Tongue (tissue), 3 donors: ENCODE measurements at places on chromosomes 3 and 15.

GRCh38 chr3:67602816-67603215, 51.6 kb downstream of the SUCLG2 start:
- DNase-seq, result no peak

DNA sequence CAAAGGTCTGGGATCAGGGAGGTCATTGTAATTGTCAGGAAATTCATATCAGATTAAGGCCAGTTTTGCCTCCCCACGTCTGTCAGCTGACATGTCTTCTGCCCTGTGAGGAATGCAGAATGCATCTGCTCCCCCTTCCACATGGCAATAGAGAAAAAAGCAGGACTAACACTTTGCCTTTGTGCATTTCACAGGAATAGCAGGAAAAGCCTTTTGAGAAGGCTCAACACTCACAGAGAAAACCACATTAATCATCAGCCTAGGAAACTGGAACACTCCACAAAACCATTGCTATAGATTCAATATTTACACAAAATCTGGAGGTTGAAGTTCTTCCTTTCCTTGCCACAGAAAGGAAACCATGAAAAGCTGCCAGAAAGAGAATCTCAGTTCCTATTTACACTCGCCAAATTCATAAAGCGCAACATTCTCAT, 165.2 kb upstream of the HES1 start:
- DNase-seq, result no peak

DNA sequence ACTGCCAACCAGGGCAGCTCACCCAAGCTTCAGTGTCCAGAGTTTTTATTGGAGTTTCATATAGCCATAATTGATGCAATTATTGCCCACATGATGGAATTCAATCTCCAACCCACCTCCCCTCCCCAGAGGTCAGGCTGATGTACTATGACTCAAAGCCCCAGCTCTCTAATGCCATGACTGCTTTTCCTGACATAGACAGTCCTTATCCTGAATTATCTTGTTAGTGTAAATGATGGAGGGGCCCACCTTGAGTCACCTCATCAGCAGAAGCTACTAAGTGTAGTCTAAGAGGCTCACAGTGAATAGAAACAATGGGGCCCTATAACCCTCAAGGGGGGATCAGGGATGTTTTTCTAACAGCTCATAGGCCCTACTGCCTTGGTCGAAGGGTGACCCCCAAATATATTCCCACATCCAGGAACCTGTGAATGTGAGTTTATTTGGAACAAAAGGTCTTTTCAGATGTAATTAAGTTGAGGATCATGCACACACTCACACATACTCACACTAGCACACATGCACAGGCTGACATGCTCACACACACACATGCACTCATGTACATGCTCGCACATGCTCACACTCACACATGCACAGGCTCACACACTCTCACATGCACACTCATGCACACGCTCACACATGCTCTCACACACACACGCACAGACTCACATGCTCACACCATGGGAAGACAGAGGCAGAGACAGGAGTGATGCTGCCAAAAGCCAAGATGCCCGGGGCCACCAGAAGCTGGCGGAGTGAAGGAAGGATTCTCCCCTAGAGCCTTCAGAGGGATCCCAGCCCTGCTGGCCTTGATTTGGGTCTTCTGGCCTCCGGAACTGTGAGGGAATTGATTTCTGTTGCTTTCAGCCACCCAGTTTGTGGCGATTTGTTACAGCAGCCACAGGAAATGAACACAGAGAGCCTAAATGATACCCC, 131.2 kb upstream of the SMAD3 start:
- DNase-seq, result no peak

- DNase-seq, result peak; percentile 84
Measured at GRCh38 chr3:169662132-169662842, 1.2 kb downstream of the MECOM start.

GRCh38 chr15:65970937-65971740, 101.8 kb downstream of the RAB11A start:
- DNase-seq, result no peak

DNA sequence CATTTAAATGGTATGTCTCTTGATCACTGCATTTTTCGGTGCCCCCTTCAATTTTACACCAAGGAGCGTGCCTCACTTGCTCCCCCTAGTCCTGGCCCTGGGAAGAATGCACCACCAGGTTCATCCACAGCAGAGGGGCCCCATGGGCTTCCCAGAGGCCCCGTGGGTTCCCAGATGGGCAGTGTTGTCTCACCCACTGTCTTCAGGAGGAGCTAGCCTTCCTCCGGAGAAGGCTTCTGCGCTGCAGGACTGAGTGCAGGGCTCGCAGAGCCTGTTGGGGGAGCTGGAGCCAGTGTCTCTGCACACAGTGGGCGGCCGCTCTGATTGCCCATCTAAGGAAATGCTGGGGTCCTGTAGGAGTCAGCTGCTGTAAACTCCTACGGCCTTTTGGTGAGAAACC, 45.9 kb downstream of the POLR2M start:
- peak; percentile 38 for DNase-seq

- no peak for DNase-seq
Measured at GRCh38 chr3:98331329-98331728, 22.3 kb upstream of the OR5K4 start.

- DNase-seq, result no peak
Measured at GRCh38 chr3:180704532-180704931, 25.2 kb upstream of the CCDC39 start.

GRCh38 chr3:151262871-151263525, 15.3 kb downstream of the P2RY14 start:
- no peak for DNase-seq

DNA sequence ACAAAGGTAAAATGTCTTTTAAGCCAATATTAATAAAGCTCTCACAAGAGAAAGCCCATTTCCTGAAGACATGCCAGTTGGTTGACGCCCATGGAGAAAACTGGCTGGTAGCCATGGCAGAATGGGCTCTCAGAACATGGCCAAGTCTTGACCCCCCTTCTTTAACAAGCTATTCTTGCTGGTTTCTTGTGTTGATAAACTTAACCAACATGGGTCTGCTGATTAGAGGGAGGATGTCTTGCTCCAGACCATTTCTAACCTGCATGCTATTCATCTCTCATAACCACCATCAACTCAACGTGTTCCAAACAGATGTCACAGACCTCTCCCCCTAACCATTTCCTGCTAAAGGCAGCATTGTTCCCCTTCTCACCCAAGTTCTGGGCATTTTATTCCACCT, 25.7 kb downstream of the NTRK3 start:
- DNase-seq, result no peak

DNA sequence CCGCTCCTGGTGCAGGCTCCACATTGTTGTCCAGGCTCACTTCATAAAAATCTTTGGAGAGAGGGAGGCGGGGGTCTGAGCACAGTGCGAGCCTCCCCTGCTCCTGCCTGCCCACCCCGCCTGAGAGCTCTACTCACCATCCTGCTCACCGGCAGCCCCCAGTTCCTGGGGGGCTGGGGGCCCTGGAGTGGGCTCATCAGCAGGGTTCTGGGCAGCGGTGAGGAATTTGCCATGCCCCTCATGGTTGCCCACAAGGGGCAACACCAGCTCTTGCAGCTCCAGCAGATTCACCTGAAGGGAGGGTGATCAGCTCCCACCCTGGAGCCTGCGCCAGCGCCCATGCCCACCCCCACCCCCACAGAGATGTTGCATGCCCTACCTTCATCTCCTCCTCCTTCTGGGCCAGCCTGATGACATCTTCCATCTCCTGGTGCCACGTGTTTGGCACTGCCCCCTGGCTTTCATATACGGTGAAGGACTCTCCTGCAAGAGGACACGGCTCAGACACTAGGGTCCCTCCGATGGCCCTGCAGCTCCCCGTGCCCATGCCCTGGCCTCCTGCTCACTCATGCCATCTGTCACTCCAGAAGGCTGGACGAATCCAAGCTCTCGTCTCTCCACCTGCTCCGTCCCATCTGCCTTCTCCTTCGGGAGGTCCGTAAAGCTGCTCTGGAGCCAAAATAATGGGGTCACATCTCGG, 162.1 kb downstream of the TBC1D2B start:
- no peak for DNase-seq

- no peak for DNase-seq
Measured at GRCh38 chr15:24766511-24767133, 91.0 kb downstream of the NPAP1 start.

DNA sequence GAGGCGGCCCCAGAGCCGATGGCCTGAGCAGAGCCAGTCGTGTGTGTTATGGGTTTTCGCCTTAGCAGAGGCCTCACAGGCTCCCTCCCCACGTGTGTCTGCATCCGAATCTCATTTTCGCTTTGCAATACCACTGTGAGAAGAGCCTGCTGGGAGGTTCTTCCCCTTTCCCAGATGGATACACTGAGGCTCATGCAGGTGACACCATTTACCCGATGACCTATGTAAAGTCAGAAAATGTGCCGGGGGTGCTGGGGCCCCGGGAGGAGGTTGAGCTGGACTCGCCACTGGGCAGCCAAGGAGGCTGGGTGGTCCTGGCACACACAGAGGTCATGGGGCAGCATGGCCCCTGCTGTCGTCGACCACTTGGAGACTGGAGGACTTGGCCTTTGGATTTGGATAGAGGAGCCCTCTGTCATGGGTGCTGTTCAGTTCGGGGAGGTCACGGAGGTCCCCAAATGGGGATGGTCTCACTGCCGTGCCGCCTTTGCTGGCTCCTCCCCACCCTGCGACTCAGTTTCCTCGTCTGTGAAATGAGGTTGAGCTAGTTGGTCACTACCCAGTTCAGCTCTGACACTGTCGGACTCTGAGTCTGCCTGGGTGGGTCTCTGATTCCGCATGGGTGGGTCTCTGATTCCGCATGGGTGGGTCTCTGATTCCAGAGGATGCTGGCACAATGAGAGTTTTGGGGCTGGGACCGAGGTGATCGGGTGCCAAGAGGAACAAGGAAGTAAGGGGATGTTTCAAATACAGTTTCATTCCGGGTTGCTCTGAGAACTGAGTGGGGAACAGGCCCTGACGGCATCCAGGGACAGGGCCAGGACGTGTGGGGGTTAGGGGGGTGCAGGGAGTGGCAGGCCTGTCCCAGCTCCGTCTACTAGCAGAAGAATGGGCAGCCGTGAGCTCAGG, 23.2 kb upstream of the MUC4 start:
- no peak for DNase-seq

GRCh38 chr3:127693336-127693843, 20.6 kb downstream of the ABTB1 start:
- DNase-seq, result no peak

- no peak for DNase-seq
Measured at GRCh38 chr3:66604481-66604880, 103.7 kb upstream of the LRIG1 start.

- no peak for DNase-seq
Measured at GRCh38 chr3:187242435-187242834, 45.1 kb downstream of the RTP1 start.

DNA sequence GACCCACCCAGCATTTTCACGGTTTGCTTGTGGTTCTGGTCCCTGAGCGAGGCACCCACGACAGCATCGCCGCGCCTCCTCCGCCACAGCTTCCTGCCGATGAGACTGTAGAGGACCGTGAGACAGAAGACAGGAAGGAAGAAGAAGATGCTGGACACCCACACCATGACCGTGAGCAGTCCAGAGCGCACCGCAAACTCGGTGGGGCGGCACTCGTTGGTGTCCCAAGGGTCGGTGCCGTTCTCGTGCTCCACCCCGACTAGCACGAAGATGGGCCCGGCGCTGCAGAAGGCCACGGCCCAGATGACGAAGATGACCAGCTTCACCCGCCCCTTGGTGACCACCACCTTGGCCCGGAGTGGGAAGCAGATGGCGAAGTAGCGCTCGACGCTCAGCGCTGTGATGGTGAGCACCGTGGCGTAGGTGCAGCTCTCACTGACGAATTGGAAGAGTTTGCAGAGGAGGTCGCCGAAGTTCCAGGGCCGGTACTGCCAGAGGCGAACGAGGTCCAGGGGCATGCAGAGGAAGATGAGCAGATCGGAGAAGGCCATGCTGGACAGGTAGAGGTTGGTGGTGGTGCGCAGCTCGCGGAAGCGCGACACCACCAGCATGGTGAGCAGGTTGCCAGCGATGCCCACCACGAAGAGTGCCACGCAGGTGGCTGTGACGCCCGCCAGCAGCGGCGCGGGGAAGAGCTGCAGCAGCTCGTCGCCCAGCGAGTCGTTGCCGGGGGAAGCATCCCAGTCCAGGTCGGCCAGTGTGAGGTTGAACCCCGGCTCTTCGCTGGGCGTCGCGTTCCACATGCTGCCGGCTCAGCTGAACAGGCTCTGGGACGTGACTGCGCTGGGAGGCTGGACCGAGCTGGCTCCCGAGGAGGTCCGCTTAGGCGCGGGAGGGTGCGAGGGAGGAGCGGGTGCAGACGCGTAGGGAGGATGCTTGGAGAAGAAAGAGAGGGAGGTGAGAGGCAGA, at the start of gene GHSR:
Gene GHSR, minus strand, starts transcription at position 846 of the 969 bp plus-strand sequence. Its CDS starts 43 bp downstream, at position 803.
- no peak for DNase-seq

GRCh38 chr3:57827757-57828156, 71.6 kb downstream of the SLMAP start:
- no peak for DNase-seq

- DNase-seq, result no peak
Measured at GRCh38 chr3:169907476-169907875, 3.9 kb upstream of the SAMD7 start.

- no peak for DNase-seq
Measured at GRCh38 chr3:124007186-124007585, 15.3 kb upstream of the ROPN1 start.

DNA sequence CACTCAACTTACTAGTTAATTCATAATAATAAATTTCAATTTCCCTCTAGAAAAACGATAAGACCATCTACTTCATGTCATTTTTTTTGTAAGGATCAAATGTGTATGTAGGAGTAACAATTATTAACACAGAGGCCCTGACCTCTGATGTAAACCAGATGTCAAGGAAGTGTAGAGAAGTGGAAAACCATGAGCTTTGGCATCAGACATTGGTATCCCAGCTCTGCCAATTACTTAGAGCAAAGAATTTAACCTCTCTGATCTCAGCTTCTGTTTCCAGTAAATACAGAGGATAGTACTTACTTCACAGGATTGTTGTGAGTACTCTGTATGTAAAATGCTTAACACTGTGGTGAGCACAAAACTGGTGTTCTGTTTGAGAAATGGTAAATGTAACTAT, 17.5 kb downstream of the AQR start:
- no peak for DNase-seq

GRCh38 chr3:59791774-59792308, 742.0 kb upstream of the CFAP20DC start:
- DNase-seq, result no peak

DNA sequence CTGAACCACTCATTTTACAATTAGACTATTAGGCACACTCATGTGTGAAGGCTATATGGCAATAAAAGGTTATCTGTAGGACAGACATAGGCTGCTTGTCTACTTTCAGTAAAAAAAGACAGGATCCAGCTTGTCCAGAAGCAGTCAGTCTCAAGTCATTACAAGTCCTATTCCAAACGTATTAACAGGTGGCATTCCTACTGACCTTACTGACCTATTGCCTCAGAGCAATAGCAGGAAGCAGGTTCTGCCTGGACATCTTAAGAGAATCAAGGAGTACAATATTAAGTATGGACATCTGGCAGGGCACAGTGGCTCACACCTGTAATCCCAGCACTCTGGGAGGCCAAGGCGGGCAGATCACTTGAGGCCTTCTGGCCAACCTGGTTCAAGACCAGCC, 7.0 kb downstream of the CMTM6 start:
- no peak for DNase-seq

- no peak for DNase-seq
Measured at GRCh38 chr15:88441076-88441730, 26.0 kb downstream of the MRPL46 start.
